ENCODE measurements at places on chromosomes 5 and 9. TPM values are rescaled to one million over a fixed set of nuclear protein-coding genes. Genes with fewer than 3 reads are reported as not detected.

TERT gene
- polyA plus RNA-seq: 1.9 TPM

PCDHGA5 gene
- polyA plus RNA-seq: 0.18 TPM

TRIM14 gene
- polyA plus RNA-seq: 16.4 TPM

SLU7 gene
- polyA plus RNA-seq: 45.3 TPM

FOXD4 gene
- 0.82 TPM for polyA plus RNA-seq

IL7R gene
- polyA plus RNA-seq: 167 TPM

AIF1L gene
- polyA plus RNA-seq: 4.4 TPM

RMI1 gene
- 5.8 TPM for polyA plus RNA-seq

LHX2 gene
- 0.57 TPM for polyA plus RNA-seq

SEMA6A gene
- polyA plus RNA-seq: 3.6 TPM

GRCh38 chr5:9156282-9156681 lies 389.6 kb downstream of the SEMA5A start:
- DNase-seq: no peak

GRCh38 chr5:154627698-154628678 lies 127.2 kb upstream of the LARP1 start:
- DNase-seq: no peak

DNA sequence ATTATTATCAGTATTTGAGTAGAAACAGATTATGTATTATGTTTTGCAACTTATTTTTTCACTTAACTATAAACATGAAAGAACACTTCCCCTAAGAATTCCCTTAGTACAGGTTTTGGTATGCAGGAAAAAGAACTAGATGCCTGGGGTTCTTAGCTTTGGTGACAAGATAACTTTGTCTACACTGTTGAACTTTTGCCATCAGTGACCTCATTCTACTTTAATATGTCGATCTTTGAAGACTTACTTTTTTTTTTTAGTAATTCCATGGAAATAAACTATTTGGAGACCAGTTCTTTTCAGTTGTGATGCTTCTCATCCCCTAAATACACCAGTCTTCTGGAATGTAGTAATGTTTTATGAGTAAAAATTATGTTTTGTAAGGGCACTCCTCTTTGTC lies 34.3 kb downstream of the ZNF462 start:
- DNase-seq: no peak

GRCh38 chr9:107816561-107817021 lies 327.0 kb upstream of the KLF4 start:
- DNase-seq: no peak

DNA sequence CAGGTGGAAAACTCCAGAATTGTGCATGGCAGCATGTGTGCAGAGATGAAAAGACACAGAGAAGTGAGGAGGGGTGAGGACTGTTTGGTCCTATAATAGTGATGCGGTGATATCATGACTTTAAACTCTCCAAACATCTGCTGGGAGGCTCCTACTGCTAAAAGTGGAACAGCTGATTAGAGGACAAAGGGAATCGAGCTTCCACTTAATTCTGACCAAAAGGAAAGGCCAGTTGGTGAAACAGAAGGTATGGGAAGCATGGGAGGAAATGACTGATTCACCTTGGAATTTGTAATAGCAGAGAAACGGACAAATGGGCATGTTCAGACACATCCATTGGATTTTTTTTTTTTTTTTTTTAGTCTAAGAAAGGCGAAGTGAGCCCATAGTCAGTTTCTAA lies 67.5 kb upstream of the MAMDC2 start:
- no peak for DNase-seq

DNA sequence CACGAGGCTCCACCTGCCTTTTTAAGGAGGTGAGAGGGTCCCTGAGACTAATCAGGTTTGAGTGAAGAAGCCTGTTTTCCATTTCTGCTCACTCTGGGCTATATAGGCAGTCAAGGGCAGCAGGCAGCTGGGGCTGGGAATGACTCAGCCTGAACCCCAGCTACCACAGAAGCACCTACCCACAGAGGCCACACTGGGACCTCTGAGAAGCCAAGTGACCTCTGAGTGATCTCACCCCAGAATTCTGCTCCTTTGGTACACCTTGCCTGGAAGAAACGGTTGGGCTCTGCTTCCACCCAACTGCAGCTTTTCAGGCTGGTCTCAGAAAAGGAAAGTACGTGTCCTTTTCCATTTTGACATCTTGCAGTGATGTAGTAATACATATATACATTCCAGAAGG lies 6.8 kb downstream of the FAM219A start:
- no peak for DNase-seq

- DNase-seq: no peak
These were observed 37.3 kb downstream of the KCTD16 start for GRCh38 chr5:144207875-144208444.

GRCh38 chr5:82388181-82388580 lies 110.0 kb upstream of the RPS23 start:
- DNase-seq: no peak
